ENCODE measurements at places on chromosomes 11 and 22.

DNA sequence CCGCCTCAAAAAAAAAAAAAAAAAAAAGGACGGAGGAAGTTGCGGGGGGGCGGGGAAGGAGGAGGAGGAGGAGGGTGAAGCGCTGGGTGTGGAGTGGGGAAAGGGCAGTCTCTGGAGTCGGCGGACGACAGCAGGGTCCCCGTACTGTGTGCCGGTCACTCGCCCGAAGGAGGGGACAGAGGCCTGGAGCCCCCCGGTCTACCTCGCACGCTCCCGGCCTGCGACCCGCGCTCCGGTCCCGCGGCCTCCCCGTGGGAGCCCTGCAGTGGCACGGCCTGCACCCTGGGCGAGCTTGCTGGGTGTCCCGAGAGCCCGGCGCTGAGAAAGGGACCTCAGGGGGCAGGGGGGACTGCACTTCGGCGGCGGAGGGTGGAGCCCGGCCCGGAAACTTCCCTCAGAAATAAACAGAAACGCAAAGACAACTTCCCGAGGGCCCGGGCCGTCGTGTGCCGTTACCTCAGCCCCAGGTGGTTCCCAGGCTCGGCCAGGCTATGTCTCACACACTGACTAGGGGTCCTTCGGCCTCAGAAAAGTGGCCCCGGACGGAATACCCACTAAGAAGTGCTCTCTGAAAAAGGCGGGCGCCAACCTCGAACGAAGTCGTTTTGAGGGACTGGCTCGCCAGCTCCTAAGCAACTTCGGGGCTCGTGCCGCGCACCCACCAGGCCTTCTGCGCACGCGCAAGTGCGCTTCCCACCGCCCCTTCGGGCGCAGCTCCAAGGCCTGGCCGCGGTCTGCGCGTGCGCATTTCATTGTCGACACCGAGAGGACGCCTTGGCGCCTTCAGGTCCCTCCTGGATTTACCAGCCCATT lies at the start of gene MAJIN:
Gene MAJIN, minus strand, starts transcription at position 688 of the 813 bp plus-strand sequence. CDS start 12,703 bp downstream, outside the sequence.
- peak; percentile 89 for DNase-seq

DNA sequence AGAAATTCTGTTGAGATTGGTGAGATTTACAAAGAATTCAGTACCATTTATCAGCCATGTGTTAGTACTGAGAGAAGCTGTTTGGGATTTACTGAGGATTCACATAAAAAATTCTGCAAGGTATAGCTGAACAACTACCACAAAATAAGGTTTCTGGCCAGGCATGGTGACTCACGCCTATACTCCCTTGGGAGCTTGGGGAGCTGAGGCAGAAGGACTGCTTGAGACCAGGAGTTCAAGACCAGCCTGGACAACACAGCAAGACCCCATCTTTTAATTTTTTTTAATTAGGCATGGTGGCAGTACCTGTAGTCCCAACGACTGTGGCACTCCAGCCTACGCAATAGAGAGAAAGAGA lies 86.7 kb downstream of the SIK3 start:
- no peak for DNase-seq

DNA sequence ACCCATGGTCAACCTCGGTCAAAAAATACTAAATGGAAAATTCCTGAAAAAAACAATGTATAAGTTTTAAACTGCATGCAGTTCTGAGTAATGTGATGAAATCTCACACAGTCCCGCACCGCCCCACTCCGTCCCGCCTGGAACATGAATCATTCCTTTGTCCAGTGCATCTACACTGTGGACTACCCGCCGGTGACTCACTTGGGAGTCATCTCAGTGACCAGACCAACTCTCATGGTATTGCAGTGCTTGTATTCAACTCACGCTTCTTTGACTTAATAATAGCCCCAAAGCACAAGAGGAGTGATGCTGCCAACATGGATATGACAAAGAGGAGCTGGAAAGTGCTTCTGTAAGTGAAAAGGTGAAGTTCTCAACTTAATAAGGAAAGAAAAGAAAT lies 48.8 kb downstream of the ARHGAP32 start:
- peak; percentile 93 for DNase-seq

GRCh38 chr11:12131943-12132789 lies 21.8 kb downstream of the MICAL2 start:
- no peak for DNase-seq

DNA sequence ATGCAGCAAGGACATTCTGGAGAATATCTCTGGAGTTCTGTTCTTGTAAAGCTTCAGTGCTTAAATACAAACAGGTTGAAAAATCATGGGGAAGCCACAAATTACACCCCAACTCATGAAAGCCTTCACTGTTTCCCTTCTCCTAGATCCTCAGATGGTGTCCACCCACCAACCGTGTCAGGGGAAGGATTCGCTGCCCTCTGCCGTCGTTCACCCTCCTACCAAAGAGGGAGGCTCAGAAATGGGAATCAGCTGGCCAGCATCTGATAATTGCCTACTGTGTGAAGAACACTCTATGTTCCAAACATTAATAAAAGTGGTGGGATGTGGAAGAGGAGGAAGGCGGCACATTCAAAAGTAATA lies 7.4 kb upstream of the HEPACAM start:
- no peak for DNase-seq

GRCh38 chr11:69477086-69477485 lies 4.4 kb upstream of the LINC01488 start:
- no peak for DNase-seq

DNA sequence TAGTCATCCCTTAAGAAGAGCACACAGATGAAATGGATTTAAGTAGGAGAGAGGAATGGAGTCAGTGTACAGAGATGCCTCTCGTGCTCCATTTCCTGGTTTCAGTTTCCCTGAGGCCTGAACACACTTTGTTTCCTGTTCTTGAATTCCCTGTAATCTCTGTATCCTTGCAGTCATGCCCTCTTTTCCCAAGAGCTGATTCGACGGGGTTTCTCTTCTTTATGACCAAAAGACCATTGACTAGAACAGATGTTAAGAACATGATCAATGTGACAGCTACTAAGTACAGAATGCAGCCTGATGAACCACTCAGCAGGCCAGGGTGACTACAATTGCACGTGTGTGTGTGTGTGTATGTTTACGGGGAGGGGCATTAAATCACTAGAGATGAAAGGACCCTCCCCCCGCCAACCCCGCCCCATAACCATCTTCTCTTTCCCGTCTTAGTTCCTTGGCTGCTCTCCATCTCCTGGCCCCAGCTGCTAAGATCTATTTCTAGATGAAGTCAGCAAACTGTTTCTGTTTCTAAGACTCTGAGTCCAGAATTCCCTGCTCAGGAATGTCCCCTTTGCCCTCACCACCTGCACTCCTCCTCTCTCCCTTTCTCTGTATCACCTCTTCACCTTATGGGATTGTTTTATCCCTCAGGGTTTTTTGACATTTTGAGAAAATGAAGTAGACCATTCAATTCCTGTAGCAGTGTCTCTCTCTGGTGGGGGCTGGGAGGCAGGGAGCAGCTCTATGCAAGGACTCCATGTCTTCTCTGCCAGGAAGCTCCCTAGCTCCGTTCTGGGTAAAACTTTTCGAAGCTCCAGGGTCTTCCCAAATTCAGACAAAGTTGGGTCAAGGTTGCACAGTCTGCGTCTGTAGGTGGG lies 26.0 kb downstream of the SLC22A6 start:
- peak; percentile 27 for DNase-seq

Data from AG20443 (cell line).